ENCODE measurements at places on chromosomes 4 and X.

- no peak for DNase-seq
These were observed 16.9 kb upstream of the PLA2G12A start for GRCh38 chr4:109746728-109747127.

DNA sequence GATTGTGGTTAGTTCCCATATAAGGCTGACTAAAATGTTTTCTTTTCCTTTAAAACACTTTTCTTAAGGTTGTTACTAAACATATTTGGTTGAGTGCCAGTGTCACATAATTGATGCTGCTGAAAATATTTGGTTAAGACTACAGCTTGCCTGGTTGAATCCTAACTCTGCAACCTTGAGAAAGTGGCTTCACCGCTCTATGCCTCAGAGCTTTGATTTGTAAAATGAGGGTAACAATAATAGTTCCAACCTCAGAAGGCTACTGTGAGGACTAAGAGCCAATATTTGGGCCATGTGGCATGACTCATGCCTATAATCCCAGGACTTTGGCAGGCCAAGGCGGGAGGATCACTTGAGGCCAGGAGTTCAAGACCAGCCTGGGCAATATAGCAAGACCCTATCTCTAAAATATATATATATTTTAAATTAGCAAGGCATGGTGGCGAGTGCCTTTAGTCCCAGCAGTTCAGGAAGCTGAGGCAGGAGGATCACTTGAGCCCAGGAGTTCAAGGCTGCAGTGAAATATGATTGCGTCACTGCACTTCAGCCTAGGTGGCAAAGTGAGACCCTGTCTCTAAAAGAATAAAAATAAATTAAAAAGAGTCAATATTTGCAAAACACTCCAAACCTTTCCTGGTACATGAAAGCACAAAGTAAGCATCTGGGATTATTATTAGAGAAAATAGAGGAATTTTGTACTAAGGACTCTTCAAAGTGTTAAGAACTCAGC, 7.1 kb upstream of the NEIL3 start:
- DNase-seq, result no peak

DNA sequence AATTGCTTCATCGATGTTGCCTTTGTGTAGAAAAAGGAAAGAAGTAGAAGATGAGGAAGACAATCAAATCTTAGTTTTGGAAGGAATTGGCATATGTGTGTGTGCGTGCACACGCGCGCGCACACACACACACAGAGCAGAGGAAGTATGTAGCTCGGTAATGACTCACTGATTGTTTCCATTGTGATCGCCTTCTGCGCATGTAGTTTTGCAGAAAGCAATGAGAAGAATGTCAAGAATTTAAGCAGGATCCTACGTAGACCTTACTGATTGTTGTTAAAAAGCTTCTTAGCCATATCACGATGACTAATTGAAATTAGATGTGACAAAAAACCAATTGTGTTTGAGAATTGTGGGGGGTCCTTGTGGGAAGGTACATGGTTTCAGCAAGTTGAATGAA, 12.8 kb upstream of the LIMCH1 start:
- DNase-seq, result no peak

DNA sequence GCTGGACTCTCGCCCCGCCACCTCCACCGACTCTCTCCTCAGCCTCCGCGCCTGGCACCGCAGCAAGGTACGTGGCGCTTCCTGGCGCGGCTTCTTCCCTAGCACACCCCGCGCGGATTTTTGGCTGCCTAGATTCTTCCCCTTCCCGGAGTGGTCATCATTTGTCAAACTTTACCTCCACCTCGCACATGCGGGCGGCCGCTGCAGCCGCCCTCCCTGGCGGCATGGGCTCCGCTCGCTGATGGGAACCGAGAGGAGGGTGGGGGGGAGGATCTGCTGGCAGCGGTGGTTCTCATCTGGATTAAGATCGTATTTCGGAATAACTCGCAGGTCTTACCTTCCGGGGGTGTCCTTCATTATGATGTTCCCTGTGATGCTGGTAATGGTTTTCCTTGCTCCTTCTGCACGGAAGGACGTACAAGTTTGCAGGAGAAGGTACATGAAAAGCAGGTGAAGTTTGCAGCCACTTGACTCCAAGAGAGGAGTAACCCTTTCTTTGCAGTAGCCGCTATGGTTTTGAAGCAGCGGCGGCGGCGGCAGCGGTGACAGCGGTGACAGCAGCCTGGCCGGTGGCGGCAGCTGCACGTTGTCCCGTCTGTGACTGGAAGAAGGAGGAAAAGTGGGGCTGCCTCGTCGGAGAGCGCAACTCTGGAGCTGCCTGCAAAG, 2183.9 kb upstream of the TENM3 start:
- no peak for DNase-seq

DNA sequence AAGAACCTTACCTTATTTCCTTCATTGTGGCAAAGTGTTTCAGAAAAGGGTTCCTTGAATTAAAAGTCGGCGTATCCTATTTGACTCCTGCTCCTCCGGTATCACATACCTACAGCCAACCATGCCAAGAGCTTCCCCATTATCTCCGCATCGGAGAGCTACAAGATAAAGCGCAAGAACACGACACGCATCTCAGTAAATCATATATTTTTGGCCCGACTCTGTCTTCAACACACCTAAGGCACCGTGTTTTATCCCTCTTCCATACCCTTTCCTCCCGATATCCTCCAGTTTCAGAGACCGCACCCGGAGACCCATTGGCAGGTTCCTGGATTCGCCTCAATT, 497 bp upstream of the THAP9 start:
- no peak for DNase-seq

GRCh38 chr4:16598597-16599206, 299.7 kb downstream of the LDB2 start:
- no peak for DNase-seq

GRCh38 chr4:18250564-18250963, 229.0 kb upstream of the LCORL start:
- DNase-seq, result no peak

GRCh38 chrX:542179-542578, 88.4 kb upstream of the SHOX start:
- DNase-seq, result no peak

- no peak for DNase-seq
These were observed 11.3 kb downstream of the TMEM255A start for GRCh38 chrX:120299928-120300327.

DNA sequence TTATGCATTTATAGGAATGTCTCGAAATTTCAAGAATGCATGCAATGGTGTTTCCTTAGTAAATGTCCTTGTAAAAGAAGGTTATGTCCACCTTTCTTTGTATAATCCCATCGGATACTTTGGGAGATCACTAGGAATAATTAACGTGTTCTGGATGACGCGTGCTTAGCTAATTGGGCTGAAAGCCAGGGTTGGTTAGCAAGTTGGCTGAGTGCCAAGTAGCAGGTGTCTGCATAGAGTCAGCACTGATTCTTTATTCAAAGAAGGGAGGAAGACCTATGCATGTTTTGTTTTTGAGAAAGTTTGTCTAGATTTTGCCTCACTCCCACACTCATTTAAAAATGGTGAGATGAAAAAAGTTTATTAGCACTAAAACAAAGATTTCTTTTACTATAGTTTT, 144.6 kb downstream of the SOX3 start:
- no peak for DNase-seq
